Ovary (tissue), 10 donors: ENCODE measurements at places on chromosomes 5 and 9.

DNA sequence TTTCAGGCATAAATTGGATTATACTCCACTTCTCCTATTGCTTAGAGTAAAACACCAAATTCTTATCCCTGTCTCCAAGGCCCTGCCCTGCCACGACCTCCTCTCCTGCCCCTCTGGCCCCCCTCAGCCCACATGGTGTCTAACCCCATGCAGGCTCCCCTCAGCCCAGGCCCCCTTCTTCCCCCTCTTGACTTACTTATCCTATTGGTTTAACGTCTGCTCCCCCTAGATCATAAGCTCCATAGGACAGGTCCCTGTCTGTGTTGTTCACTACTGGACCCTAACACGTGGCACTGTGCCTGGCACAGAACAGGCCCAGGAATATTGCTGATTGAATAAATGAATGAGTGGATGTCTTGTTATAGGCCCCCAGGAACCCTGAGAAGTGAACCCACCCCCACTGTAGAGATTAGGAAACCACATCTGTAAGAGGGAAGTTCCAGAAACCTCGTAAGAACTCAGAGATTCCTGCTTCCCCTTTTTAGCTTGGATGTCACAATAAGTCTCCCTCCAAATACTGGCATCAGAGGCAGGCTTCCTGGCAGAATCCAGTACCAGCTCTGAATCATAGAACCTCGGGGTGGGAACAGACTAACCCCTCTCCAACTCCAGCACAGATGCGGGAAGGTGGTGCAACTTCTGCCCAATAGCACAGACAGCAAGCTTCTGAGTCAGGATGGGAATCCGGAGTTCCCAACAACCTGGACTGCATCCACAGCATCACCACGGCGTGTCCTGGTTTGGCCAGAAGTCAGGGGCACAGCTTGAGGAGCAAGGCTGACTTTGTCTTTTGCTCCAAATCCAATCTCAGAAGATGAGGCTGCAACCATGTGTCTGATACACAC, 31.5 kb downstream of the HRH2 start:
- DNase-seq, result no peak

DNA sequence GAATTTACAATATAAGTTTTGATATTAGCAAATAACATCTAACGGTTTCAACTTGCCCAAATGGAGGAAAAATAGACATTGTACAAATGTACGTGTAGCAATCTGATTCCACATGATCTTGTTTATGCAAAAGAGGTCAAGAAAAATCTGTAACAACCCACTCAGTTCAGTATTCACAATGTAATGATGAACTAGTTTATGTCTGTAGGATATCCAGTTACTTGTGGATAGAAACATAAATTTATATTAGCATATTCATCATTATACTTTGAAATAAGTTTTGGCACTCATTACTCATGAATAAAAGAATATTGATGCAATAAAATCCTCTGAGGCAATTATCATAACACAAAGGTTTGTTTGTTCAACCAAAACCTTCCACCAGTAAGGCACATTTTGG, 28.1 kb downstream of the PLK2 start:
- DNase-seq, result no peak

GRCh38 chr9:22216730-22217172, 207.6 kb upstream of the CDKN2B start:
- no peak for DNase-seq

- DNase-seq, result no peak
Observed at GRCh38 chr9:98240475-98240874, 15.0 kb downstream of the TBC1D2 start.

DNA sequence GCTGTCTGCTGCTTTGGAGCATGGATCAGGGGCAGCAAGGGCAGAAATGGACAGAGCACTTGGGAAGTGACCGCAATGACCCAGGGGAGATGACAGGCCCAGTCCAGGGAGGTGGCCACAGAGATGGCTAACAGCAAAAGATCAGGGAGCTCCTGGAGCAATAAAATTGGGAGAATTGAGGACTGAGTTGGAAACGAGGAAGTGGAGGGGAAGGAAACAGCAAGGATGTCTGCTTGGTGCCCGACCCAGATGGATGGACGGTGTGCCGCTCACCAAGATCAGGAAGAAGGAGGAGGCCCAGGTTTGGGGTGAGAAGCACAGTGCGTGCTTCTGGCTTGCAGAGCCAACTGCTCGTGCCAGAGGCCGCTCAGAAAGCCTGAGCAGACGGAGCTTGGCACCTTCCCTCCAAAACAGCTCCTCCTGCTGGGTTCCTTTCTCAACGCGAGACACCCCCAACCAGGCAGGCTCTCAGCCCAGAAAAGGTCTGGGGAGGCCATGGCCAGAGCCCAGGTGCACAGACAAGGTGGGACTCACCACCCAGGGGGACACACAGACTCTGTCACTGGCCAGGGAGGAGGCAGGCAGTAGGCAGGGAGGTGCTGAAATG, 1.7 kb upstream of the SLC34A1 start:
- no peak for DNase-seq

DNA sequence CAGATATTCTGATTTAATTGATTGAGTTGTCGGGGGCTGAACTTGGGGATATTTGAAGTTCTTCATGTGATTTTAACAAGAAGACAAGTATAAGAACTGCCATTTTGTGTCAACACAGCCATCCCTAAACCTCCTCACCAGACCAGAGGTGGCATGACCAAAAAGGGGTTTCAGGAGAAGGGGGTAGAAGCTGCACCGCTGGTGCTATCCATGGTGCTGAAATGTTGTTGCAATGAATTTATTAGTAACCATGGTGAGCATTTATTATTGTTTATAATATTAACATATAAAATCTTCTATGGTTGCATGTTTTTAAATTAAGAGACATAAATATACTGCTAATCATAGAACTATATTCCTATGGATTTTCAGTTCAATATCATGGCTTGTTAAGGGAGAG, 72.3 kb downstream of the GNA14 start:
- no peak for DNase-seq

DNA sequence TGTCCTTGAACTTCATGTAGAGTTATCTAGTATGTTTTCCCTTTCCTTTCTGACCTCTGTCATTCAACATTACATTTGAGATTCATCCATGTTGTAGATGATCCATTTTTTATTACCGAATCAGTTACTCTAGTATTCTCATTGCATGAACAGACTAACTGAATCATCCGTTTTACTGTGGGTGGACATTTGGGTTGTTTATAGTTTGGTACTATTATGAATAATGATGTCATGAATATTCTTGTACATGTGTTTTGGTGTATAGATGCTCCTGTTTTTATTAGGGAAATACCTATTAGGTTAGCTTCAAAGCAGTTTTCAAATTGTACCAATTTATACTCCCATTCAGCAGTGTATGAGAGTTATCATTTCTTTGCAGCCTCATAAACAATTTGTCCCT, 94.3 kb upstream of the NIPAL4 start:
- DNase-seq, result no peak

- no peak for DNase-seq
Observed at GRCh38 chr9:130498298-130498917, 53.6 kb downstream of the ASS1 start.

DNA sequence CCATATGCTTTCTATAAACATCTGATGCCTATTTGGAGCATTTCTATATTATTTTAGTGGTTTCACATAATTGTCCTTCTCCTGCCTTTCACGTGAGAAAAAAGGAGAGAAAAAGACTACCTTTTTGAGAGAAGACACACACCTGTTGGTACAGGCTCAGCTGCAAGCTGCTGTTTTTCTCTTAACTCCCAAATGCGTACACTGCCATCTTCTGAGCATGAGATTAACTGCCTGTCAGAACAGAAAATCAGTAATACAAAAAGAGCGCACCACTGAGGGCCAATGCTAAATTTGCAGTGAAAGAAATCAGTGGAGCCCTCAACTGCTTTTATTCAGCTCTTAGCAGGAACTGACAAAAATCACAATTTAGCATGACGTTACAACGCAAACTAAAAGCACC, 54.9 kb downstream of the WDR41 start:
- no peak for DNase-seq

- no peak for DNase-seq
Observed at GRCh38 chr5:98929710-98930298, 997 bp upstream of the CHD1 start.

DNA sequence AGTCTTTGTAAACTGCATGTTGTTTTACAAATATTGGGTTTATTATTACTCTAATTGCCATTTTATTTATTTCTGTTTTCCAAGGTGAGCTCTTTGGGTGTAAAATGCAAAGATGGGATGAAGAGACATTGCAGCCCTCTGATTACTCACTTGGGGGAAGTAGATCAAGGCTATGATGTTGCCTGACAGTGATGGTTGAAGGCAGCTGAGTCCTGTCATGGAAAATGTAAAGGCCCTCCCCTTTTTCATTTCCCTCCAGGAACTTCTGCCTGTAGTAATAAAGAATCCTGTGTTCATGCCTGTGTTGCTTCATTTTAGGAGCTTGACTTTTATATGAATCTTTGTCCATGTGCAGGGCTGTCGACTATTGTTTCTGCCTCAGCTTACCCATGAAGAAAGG, 605.4 kb upstream of the CLINT1 start:
- DNase-seq, result no peak

- DNase-seq, result no peak
Observed at GRCh38 chr5:95631255-95631958, 11.5 kb downstream of the GPR150 start.

- DNase-seq, result no peak
Observed at GRCh38 chr5:23027331-23027730, 174.2 kb upstream of the CDH12 start.

DNA sequence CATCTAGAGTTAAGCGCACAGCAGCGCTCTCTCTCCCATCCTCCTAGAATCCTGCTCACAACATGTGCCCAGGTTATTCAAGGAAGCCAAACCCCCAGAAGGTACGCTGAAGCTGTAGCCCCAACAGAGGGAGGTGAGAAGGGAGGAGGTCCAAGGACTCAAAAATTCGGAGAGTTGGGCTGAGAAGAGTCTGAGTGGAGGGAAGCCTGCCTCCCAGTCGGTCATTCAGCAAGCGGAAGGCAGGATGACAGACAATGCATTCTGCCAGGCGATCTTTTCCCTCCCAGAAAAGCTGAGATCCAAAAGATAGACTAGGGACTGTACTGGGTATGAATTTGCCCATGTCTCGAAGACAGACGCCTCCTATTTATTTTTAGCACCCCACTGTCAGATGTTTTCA, 189.2 kb downstream of the FRMD3 start:
- DNase-seq, result no peak

- no peak for DNase-seq
Observed at GRCh38 chr9:133999851-134000265, 7.7 kb upstream of the VAV2 start.
